ENCODE measurements at places on chromosomes 6 and 20. TPM values are rescaled to one million over a fixed set of nuclear protein-coding genes. Genes with fewer than 3 reads are reported as not detected.

COL20A1 gene
- total RNA-seq = not detected

ZNF334 gene
- 1.9 TPM for total RNA-seq

HLA-DRB5 gene
- total RNA-seq = 0.49 TPM

STMND1 gene
- 0.32 TPM for total RNA-seq

MATN4 gene
- total RNA-seq = not detected

ENPP3 gene
- total RNA-seq = 0.12 TPM

FAM217A gene
- total RNA-seq = not detected

TREML2 gene
- not detected for total RNA-seq

SEMG1 gene
- not detected for total RNA-seq

BANF2 gene
- total RNA-seq = not detected

REM1 gene
- 0.36 TPM for total RNA-seq

CLVS2 gene
- total RNA-seq = not detected

KCNK5 gene
- total RNA-seq = not detected

FARS2 gene
- total RNA-seq = 26.8 TPM

PLCB4 gene
- total RNA-seq = 55.3 TPM

Measured in hair follicle dermal papilla cell (primary cell).